Activated CD8-positive, alpha-beta memory T cell treated with anti-CD3 and anti-CD28 coated beads for 1 hour (primary cell): ENCODE measurements at places on chromosomes 5 and 9.
A peak's percentile ranks its signal among the peaks of the same experiment; 100 is the strongest.

DNA sequence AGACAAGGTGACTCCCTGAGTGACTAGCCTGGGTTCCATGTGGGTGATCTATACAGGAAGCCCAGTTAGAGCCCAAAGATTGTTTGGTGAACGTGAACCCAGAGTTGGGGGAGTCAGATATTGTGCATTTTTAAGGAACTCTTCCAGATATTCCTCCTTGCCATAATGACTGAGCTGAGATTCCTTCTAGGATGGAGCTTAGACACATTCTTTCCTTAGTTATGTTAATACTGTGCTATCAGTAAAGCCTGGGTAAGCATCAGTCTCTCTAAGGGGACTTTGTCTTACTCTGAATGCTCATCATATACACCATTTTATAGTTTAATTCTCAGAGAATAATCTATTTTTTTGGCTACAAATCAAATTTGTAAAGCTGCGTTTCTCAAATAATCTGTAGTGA is 68.1 kb downstream of the FOXB2 start:
- no peak for DNase-seq

DNA sequence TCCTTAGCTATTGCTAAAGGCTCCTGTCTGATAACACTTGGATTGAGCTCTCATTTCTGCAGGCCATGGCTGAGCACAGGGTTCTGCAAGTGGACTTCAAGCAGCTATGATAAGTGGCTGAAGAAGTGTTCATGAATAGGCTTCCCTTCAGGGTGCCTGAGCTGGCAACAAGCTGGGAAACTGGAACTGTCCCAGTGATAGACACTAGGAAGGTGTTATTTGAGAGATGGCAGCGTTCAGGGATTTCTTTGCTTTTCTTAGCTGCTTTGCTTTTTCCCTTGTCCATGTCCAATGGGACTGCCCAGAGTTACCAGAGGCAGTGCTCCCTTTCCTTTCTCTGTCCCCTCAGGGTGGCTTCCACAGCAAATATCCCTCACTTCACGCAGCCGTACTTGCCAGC is 75.8 kb downstream of the INIP start:
- DNase-seq: no peak

DNA sequence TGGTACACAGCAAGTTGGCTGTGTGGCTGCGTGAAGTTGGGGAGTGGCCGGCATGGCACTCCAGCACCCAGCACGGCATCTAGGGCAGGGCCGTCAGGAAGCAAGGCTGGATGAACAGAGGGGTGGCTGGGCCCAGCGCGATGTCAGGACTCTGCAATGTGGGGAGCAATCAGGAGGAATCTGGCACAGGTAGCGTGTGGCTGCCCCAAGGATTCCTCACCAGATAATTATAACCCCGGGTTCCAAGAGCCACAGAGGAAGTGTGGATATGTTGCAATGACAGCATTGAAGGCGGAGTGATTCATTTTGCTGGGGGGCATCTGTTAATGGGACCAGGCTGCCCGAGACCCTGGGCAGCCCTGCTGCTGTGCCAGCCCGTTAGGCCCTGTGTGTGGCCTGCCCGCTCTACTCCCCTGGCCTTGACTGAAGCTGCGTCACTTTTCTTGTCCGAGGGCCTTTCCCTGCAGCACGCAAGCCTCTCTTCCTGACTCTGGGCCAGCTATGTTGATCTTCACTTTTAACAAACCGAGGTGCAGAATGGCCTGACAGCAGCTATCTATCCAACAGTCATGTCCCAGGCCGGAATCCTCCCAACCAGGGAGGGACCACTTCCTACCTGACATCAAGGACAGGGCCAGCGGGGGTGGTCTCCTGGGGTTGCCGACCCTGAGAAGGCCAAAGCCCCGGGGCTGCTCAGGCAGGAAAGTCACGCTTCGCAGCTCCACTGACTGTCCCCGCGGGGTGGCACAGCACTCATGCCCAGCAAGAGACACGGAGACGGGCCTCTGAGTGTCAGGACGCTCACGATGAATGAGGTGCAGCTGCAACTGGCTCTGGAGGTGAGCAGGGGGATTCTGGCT is 118.0 kb upstream of the PHYKPL start:
- DNase-seq: no peak

DNA sequence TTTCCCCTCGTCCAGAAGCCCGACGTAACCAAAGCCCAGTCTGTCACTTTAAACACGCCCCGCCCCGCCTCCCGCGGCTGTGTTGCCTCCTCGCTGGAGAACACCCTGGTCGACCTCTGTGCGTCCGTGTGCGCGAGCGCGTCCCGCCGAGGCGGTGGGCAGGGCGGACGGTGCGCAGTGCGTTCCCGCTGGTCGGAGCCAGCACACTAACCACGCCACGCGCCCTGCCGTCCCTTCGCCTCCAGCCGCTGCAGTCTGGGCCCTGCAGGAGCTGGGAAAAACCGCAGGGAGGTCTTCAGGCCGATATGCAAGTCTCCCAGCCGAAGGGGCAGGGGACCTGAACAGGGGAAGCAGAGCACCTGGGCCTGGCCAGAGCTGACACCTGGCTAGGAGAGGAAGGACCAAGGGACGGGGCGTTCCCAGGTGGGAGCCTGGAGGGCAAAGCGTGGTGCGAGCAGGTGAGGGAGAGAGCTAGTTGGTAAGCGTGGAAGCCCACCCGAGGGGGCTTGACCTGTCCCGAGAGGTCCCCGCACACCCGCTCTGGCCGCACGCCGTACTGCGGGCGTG is 1.3 kb upstream of the PHPT1 start:
- peak; percentile 47 for DNase-seq

DNA sequence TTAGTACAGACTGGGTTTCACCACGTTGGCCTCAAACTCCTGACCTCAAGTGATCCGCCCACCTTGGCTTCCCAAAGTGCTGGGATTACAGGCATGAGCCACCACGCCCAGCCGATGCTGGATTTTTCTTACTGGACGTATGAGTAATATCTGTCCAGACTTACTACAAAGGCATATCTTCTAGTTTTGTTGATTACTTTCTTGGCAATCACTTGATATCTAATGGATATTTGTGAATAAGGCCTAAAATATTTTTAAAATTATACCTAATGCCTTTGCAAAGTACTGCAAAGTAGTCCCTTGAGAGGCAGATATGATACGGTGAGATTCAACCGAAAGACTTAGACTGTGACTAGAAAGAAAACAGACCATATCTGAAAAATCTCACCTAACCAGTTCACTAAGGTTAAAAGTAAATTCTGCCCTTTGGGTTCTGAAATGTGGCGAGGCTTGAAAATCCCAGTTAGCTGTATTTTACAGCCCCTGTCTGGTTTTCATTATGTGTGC is 152.1 kb downstream of the GNAQ start:
- no peak for DNase-seq

DNA sequence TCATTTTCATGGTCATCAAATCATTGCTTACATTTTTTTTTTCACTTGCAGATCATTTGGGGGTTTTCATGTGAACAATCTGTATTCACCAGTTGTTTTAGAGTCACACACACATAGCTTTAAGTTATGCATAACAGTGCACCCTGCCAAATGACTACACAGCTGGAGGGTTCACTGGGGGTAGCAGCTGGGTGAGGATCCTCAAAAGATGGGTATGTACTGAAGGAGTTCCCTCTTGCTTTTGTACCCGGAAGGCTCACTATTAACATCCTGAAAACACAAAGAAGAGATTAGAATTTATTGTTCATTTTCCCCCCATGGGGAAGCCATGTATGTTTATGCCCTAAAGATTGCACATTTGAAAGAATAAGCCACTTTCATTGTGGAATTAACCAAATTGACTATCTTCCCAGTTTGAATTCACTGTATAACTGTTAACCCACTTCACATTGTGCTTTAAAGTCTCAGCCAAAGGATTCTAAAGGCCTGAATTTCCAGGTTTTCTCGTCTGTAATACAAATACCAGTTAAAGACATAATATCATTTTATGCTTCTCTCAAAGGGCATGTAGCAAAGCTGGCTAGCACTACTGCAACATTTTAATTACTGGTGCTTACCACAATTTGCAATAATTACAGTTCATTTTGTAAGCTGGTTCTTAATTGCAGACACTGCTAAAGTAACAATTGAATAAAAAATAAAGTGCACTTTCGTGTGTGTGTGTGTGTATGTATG is 466.4 kb upstream of the MEF2C start:
- DNase-seq: no peak

- no peak for DNase-seq
Measured at GRCh38 chr9:120923620-120924328, 2.8 kb downstream of the TRAF1 start.

DNA sequence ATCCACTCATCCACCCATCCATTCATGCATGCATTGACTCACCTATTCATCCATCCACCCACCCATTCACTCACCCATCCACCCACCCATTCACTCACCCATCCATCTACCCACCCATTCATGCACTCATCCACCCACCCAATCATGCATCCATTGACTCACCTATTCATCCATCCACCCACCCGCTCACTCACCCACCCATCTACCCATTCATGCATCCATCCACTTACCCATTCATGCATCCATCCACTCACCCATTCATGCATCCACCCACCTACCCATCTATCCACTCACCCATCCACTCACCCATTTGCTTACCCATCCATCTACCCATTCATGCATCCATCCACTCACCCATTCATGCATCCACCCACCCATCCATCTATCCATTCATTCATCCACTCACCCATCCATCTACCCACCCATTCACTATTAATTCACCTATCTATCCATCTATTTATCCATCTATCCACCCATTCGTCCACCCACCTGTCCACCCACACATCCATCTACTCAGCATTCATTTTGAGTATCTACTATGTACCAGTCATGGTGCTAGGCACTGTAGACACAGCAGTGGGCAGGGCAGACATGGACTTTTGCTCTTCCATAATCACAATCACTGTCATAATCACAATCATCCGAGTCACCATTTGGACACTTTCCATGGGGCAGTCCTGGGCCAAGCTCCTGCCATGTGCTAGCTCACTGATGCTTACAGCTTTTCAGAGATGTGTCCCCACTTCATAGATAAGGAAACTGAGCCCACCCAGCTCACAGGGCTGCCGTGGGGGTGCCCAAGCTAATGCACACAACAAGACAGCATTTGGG is 34.4 kb downstream of the HMCN2 start:
- DNase-seq: no peak

GRCh38 chr9:36148311-36149051 is 11.9 kb downstream of the GLIPR2 start:
- DNase-seq: peak; percentile 57

DNA sequence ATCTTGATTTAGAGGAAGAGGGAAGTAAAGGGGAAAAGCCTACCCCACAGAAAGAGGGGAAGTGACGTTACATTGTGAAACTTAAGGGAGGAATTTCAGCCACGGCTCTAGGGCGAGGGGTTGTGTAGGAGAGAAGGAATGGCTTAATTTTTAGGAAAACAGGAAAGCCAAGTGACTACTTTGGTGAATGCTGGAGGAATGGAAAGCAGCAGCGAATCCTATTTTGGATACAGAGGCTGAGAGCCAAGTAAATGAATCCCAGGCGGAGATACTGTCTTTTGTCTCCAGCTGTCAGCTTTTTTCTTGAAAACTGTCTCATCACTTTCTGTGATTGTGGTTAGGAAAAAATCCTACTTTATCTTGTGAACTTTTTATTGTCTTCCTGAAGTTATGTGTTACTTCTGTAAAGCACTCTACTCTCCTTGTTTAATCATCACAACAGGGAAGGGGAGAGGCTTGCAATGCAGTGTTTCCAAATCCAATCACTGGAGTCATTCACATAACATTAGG is 188.4 kb downstream of the TSSK1B start:
- DNase-seq: no peak

DNA sequence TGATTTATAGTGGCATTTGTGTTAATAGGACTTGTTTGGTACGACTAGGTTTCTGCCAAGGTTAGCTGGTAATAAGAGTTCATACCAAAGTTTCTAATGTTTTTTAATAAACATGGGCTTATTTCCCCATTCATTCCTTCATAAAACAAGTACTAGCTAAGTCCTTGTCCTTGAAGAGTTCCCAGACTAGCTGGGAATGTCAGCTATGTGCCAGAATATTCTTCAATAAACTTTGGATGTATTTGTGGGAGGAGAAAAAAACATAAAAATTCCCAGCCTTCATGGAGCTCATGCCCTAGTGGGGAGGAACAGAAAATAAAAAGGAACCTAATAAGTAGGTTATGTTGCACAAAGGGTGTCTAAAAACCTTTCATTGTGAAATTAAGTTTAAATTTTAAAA is 176.9 kb downstream of the DENND1A start:
- no peak for DNase-seq

- no peak for DNase-seq
Measured at GRCh38 chr5:77882670-77883257, 106.6 kb upstream of the TBCA start.

DNA sequence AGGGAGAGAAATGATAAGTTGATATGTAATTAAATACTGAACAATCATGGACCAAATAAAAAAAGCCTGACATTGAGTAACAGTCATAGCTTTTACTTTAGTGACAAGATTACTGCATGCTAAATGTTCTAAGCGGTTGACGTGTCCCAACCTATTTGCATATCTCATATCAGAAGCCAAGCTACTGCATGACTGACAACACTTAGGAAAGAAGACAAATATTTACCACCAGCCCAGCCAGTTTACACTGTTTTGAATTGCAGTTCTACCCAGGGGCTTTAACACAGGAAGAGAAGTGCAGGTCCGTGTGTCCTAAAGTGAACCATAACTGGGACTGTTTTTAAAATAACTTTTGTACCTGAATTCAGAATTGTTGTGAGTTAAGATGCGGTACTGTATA is 219.9 kb downstream of the PRDM9 start:
- no peak for DNase-seq

- DNase-seq: peak; percentile 17
Measured at GRCh38 chr5:136212252-136212721, 19.3 kb upstream of the SMIM32 start.

- DNase-seq: no peak
Measured at GRCh38 chr9:96420468-96421219, 2.5 kb upstream of the ZNF367 start.

GRCh38 chr5:172531704-172532026 is 77.3 kb upstream of the SH3PXD2B start:
- DNase-seq: no peak

DNA sequence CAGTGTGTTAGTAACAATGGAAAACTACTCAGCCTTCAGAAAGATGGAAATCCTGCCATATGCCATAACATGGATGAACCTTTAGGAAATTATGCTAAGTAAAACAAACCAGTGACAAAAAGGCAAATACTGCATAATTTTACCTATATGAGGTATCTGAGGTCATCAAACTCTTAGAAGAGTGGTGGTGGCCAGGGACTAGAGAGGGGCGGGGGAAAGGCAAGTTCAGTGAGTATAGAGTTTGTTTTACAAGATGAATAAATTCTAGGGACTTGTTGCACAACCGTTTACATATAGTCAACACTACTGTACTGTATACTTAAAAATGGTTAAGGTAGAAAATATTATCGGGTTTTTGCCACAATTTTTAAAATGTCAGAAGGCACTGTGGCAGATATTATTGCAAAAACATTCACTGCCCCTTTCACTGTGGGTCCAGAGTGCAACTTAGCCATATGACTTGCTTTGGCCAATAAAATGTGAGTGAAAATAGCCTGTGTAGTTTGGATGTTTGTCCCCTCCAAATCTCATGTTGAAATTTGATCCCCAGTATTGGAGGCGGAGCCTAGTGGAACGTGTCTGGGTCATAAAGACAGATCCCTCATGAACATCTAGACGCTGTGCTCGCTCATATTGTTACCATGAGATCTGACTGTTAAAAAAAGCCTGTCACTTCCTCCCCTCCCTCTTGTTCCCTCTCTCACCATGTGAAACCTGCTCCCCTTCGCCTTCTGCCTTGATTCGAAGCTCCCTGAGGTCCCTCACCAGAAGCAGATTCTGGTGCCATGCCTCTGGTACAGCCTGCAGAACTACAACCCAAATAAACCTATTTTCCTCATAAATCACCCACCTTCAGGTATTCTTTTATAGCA is 9.5 kb downstream of the ZNF367 start:
- no peak for DNase-seq
